ENCODE measurements at places on chromosomes 6 and 20.
A peak's percentile ranks its signal among the peaks of the same experiment; 100 is the strongest.

DNA sequence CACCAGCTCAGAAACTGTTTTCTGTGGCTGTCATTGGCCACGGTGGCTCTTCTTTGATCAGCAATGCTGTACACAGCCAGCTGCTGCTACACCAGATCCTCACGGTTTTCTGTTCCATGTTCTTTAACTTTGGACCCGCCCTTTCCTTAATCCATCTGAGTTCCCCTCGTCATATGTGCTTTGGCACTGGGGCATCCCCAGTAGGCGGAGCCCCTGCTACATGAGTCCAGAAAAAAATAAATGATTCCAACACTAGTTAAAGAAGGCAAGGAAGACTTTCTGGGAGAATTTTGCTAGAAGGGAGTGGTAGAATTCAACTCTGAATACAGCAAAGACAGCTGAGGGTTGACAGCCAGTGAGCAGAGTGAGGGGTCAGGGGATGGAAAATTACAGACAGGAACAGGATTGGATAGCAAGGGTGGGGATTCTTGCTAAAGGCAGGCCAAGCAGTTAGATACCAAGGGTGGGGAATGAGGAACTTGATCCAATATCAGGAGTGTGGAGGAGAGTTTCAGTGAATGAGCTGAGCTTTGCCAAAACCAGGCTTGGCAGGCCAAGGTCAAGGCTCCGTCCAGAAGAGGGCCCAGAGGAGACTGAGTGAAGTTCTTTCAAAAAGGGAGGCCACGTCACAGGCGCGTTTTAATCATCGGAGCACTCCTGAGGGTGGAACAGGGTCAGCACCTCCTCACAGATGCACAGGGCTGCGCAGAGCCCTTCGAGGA, 391.8 kb downstream of the CDH4 start:
- DNase-seq: no peak

GRCh38 chr6:3324262-3324942, 65.7 kb downstream of the PSMG4 start:
- DNase-seq: peak; percentile 98

DNA sequence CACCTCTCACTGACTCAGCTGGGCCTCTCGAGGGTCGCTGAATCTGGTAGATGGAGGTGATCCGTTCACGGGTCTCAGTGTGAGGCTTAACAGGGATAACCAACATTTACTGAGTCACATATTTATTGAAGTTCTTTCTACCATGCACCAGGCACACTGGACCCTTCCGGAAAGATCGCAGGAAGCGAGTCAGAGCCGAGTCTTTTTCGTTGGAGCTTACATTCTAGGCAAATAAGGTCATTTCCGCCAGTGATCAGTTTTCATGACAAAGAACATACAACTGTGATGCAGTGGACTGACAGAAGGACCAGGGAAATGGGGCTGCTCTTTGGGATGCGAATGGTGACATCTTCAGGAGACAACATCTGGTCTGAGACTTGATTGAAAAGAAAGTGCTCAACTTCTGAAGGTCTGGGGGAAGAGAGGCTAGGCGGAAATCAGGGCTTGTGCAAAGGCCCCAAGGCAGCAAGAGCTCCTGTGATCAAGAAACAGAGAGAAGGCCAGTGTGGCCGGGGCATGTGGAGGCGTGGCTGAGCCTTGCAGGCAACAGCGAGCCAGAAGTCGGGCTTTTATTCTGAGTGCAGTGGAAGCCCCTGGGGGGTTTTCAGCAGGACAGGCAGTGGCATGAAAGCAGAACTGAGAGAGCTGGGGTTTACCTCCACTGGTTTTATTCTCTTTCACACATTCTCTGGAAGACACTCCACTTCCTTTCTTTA, 56.7 kb downstream of the APCDD1L start:
- peak; percentile 72 for DNase-seq

DNA sequence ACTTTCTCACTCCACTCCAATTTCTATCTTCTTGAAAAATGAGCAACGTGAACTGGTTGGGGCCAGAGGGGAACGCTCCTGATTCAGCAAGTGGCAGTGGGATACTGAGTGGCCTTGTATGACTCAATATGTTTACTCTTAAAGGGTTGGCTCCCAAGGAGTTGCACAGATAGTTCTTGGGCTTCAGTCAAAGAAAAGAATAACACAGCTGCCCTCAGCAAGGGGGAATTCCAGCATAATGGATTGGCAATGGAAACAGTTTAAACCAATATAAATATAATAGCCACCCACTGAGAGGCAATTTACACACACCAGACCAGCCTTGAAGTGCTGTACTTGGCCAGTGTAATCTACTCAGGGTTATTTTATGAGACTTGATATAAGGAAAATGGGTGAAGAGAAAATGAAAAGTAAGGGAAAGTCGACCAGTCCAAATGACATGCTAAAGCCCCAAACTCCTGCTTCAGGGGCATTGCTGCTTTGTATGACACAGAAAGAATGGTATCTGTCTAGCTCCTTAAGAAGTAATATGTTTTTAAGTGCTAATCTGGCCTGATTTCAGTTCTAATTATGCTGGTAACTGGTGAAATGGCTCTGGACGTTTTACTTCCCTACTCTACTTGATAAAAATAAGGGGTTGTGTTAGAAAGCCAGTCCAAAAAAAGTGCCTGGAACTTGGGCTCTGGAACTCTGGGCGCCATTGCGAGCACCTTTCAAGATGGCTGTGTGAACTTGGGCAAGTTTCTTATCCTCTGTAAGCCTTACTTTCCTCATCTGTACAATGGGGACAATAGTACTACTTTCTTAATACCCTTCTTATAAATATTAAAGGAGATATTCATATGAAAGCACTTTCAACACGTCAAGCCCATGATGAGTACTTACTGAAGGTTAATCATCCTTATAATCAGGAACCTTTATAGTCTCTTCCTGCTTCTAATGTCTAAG, 712.9 kb upstream of the MAP3K7 start:
- peak; percentile 84 for DNase-seq

DNA sequence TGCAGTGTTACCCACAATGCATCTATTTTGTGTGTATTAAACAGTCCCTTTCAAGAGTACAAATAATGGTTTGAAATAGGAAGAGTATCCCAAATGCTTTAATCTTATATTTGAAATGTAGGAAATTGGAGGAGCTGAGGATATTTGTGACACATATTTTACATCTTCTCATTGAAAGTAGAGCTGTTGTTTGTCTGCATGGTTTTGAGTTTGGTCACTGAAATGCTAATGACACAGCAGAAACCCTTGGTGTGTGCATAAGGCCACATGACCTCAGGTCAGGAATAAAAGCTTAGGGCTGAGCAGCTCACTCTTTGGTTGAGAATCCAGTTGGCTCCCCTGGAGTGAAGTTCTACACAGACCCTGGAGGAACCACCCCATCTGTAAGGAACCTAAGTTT, 49.8 kb downstream of the TPD52L1 start:
- DNase-seq: peak; percentile 61

DNA sequence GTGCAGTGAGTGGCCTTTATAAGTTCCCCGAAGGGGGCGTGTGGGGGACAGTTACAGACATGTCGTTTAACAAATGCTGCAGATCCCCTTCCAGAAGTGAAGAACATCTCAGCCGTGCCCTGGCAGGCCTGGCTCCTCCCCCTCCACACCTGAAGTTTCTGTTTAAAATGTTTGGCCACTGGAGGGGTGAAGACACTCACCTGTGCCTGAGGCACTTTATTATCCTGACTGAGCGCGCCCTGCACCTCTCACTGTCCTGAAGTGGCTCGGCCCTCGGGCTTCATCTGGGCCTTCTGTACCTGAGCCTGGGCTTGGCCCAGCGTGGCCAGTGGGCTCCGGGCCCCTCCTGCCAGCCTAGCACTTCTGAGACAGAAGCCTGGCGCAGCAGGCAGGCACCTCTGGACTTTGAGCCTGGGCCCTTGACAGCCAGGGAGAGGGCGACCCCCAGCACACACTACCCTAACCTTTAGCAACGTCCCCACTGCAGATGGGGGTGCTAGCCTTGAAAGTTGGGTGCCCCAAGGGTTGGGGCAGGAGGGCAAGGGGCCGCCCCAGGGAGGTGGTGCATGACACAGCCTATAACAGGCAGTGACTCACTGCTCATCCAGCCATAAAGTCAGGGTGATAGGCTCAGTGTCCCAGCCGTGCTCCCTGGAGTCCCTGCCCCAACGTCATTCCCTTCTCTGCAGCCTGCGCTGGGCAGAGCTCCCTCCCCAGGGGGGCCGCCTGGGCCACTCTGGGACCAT, 13.6 kb upstream of the GATA5 start:
- DNase-seq: no peak

DNA sequence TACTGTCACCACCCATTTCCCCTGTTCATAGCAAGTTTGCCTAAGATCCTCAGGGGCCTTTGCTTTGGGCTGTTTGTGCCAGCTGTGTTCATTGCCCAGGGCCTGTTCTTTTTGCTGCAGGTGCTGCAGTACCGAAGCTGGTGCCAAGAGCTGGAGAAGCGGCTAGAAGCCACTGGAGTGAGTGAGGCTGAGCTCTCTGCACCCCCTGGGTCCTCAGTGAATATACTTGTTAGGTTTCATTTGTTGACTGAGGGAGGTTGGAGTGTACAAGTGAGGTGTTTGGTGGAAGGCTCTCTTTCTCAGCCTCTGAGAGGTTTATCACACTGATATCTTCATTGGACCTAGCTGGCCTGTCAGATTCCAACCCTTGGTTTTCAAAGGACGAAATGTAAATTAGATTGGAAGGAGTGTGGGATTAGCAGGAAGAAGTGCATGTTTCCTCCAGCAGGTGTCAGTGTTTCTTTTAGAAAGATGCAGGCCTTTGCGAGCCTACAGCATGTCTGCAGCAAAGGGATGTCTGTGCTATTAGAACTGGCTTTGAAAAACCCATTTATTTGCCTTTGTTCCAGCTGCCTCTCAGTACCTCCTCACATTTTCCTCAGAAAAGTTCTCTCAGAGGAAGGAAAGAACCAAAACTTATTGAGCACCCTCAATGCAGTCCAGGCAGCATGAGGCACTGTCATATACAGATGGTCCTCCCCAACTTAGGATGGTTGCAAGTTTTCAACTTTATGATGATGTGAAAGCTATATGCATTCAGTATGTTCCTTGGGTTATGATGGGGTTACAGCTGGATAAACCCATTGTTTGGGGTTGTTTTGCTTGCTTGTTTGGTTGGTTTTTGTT, 8.3 kb downstream of the CEP250 start:
- DNase-seq: peak; percentile 59

GRCh38 chr6:119447921-119448320, 98.4 kb upstream of the MAN1A1 start:
- no peak for DNase-seq

DNA sequence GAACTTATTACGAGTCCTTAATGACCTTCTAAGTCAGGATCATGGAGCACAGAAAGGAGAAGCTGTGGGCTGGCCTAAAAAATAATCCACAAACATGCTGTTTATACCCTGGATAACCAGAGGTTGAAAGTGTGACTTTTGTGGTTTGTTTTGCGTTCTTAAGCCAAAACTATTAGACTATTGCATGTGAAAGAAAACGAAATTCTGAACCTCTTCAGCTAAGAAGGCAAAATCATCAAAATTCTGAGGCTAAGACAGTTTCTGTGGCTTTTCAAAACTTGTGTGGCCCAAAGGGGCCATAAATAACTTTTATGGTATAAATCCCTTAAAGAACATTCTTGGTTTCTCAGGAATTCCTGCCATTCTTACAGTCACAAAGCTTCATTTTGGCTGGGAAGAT, 251.0 kb downstream of the UST start:
- DNase-seq: peak; percentile 85

DNA sequence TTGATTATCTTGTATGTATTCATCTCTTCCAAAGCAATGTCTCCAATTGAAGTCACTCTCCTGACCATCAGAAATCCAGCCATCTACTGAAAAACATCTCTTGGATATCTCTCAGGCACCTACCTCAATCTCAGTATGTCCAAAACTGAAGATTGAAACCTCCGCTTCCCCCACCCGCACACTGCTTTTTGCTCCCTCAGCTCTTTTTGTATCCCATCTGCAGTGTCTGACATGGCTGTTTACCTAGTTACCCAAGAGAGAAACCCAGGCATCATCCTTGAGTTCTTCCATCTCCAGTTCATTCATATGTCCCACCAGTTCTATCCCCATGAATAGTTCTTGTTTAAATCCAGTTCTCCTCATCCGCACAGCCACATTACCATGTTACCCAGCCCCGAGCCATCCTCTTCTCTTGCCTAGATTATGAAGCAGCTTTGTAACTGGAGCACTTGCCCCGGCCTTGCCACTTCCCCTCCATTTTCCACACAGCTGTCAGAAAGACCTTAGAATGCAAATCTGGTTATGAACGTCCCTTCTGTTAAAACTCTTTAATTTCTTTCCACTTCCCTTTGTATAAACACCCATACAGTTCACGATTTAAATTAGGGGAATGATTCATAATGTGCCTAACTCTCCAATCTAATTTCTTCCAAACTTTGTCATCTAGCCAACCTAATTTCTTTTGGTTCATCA, 40.5 kb upstream of the GCLC start:
- DNase-seq: no peak

GRCh38 chr20:1322511-1323245, 6.3 kb downstream of the SDCBP2 start:
- DNase-seq: peak; percentile 66

- DNase-seq: no peak
These were observed 17.8 kb downstream of the B4GALT5 start for GRCh38 chr20:49695830-49696229.

DNA sequence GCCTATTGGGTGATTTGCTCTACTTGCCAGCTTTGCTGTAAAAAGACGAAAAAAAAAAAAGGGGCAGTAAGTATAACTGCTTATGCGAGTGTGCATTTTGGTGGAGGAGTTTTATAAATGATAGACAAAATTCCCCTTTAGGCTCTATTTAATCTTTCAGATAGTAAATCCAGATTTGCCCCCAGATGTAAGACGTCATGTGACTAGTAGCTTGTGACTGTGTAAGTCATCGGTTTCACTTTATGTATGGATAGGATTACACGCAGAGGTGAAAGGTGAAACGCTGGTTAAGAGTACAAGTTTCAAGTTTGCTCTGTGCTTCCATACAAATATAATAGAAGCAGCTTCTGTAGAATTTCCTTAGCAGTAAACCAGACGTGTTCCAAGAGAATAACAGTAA, 7.9 kb downstream of the RAB32 start:
- DNase-seq: no peak

DNA sequence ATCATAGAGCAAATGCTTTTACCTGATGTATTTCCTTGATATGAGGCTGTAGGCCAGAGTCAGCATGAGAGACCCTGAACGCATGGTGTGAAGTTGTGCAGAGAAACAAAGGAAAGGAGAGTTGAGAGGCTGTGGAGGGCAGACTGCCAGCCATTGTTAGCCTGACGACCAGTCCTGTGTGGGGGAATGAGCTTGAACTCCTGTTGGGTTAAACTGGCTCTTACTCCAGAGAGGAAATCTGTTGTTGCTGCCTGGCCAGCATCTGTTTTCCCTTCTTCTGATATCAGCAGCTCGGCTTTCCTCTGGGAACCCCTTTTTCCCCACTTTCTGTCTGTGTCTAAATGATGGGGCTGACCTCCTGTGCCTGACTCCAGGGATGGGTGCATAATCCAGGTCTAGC, 158.2 kb upstream of the ZFP64 start:
- no peak for DNase-seq

- peak; percentile 16 for DNase-seq
These were observed 1.9 kb downstream of the FBXO9 start for GRCh38 chr6:53066874-53067706.

GRCh38 chr6:37822851-37823682, 3.5 kb downstream of the ZFAND3 start:
- DNase-seq: no peak

GRCh38 chr20:36234771-36235320, 1.4 kb upstream of the AAR2 start:
- no peak for DNase-seq

Measured in fibroblast of skin of back (primary cell).